Brain pericyte (primary cell): ENCODE measurements at places on chromosomes 16 and 17.

- no peak for DNase-seq
Measured at GRCh38 chr16:71573387-71574094, 3.4 kb downstream of the TAT start.

GRCh38 chr16:85398688-85399582 lies 214.2 kb upstream of the GSE1 start:
- DNase-seq = no peak

DNA sequence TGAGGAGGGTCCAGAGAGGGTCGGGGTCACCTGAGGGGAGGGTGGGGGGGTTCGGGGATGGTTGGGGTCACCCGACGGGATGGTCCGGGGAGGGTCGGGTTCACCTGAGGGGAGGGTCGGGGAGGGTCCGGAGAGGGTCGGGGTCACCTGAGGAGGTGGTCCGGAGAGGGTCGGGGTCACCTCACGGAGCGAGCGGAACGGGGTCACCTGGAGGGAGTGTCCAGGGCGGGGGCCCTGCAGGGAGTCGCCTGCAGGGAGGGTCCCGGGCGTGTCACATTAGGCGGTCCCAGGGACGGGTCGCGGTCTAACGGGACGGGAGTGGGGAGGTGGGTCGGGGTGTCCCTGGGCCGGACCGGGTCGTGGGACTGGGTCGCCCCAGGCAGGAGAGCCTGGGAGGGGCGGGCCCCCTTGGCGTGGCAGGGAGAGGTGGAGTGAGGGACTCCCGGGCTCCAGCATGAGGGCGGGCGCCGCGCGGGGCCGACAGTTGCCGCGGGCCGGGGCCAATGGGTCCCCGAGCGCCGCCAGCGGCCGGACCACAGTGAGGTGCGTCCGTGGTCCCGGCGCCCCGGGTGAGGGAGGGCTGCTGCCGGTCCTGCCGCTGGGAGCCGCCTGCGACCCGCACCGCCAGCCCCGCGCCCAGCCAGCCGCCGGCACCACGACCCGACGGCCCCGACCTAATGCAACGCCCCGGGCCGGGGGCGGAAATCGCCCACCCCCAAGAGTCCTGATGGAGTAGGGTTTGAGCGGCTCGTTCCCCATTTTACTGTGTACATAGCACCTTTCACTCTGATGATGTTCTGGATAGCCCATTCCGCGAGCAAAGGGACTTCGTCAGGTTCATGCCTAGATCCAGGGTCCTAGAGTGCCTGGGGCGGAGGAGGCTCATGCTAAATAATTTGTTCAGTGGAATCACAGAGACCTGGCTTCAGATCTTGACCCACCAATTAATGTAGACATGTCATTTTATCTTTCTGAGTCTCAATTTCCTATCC lies 1.2 kb upstream of the ABCA3 start:
- no peak for DNase-seq

DNA sequence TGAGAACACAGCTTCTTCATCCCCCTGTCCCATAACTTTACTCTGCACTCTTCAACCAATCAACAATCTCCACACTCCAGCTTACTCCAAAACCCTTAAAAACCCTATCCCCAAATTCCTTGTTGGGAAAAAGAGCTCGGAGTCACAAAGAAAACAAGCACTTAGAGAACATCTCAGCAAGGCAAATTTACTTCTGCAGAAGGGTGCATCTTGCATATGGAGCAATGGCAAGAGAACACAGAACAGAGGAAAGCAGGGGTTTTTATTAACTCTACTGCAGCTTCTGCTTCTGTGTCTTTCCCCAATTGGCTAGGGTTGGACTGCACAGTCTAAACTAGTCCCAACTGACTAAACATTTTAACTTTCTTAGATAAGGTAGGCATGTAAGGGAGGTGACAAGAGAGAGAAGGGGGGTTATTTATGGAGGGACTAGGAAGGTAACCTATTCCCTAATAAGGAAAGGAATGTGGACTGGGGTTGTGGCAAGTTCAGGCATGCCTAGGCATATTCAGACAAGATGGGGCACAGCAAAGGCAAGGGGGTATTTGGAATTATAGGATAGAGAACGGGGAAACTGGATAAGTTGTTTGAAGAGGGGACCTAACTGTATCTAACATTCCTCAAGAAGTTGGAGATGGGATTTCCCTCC lies 125.5 kb downstream of the CACNG3 start:
- DNase-seq = no peak

DNA sequence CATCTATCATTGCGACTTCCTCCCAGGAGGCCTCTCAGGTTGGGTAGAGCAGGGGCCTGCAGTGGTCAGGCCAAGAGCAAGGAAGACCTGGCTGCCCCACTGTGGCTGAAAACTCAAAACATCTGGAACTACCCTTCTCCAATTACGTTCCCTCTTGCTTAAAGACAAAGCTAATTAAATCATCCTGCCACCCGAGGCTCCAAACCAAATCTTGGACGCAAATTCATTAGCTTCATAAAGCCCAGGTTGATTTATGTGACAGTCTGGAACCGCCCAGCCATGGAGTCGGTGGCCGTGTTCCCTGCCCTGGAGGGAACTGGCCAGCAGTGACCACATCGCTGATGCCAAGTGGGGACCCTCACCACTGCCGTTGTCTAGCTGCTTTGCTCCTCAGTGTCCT lies 21.4 kb downstream of the GRIN2C start:
- DNase-seq = no peak

- DNase-seq = no peak
Measured at GRCh38 chr16:49645263-49645662, 210.6 kb downstream of the ZNF423 start.

DNA sequence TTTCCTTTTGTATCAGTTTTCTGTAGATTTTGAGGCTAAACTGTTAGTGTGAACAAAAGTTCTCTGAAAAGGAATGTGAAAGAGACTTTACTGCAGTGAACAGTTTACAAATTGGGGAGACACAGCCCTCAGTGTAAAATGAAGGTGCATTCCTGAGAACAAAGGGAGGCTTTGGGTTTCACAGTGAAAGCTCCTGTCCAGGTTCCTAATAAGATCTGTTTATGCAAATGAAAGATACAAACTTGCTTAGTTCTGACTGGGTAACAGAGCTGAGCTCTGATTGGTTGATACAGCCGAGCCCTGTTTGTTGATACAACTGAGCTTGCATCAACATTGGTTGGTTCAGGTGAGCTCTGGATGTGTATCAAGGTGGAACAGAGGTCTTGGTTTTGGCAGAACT lies 8.3 kb upstream of the CDRT15 start:
- DNase-seq = no peak

- DNase-seq = no peak
Measured at GRCh38 chr16:24309258-24310142, 53.4 kb downstream of the CACNG3 start.
